ENCODE measurements at places on chromosomes 2 and 18.

- no peak for DNase-seq
Observed at GRCh38 chr2:15527074-15527739, 33.9 kb downstream of the NBAS start.

GRCh38 chr2:2899826-2900225 lies 477.8 kb downstream of the EIPR1 start:
- no peak for DNase-seq

GRCh38 chr2:196422361-196422760 lies 217.2 kb upstream of the CCDC150 start:
- DNase-seq: no peak

GRCh38 chr2:36403675-36404230 lies 48.2 kb downstream of the CRIM1 start:
- peak; percentile 90 for DNase-seq

DNA sequence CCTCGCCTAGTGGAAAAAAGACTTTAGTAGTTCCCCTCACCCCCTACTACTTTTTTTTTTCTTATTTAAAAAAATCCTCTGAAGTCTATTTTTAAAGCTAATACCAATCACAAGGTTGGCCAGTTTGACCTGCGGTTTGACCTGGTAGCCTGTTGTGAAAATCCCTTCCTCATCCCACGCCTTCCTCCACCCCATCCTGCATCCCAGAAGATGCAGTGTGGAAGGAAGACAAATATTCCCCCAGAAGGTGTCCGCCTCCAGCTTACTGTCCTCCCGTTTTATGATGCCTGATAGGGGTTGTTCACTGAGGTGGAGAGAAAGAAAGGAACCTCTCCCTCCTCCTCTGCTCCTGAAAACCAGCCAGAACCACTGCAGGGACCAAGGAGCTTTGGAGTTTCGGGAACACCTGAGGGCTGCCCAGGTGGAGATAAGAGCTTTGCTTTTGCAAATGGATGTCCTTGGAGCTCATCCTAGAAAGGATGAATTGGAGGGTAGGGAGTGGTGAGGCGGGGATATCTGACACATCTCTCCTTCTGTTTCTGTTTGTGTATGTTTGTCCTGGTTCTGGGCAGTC lies 909 bp downstream of the ATP6V1C2 start:
- DNase-seq: no peak

- DNase-seq: no peak
Observed at GRCh38 chr2:64630752-64631151, 23.0 kb downstream of the SERTAD2 start.

DNA sequence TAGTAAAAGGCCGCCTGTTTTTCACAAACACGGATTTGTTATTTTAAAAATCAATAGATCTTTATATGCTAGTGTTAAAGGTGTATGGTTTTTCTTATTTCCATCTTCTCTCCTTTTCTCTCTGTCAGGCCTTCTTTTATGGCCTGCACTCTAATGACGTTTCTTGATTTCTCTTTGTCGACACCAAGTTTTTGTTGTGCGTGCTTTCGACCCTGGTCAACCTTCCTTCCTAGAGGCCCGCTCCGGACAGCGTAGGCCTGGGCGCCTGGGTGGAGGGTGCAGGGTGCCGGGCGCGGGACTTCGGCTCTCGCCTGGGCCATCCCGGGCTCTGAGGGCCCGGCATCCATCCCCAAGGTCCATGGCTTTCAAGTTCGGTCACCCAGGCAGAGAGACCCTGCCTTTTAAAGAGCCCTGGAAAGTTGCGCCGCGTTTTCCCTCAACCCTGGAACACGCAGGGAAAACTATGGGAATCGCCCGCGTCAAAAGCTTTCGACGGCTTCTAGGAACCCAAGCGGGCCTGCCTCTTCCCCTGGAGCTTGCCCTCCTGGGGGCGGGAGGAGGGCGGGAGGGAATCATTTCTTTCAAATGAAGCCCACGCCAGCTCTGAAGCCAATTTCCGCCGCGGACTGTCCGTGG lies 4.1 kb upstream of the SATB2 start:
- DNase-seq: no peak

DNA sequence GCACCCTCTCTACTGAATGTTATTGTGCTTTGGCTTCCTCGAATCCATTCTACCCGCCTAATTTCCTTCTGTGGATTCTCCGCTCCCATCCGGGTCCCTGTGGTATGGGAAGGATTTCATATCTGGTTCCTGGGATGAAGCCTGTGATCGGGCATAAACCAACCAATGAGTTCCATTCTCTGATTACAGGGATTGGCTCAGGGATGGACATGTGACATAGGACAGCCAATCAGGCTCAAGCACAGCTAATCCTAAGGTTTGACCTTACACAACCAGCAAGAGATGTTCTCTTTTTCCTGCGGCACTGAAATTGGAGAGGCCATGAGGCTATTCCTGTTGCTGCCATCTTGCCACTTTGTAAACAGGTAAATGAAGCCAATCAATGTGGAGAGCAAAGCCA lies 168.1 kb upstream of the SMAD2 start:
- no peak for DNase-seq

- DNase-seq: no peak
Observed at GRCh38 chr2:105882341-105882740, 137.6 kb downstream of the NCK2 start.

GRCh38 chr2:160241251-160242137 lies 41.4 kb upstream of the ITGB6 start:
- peak; percentile 93 for DNase-seq

DNA sequence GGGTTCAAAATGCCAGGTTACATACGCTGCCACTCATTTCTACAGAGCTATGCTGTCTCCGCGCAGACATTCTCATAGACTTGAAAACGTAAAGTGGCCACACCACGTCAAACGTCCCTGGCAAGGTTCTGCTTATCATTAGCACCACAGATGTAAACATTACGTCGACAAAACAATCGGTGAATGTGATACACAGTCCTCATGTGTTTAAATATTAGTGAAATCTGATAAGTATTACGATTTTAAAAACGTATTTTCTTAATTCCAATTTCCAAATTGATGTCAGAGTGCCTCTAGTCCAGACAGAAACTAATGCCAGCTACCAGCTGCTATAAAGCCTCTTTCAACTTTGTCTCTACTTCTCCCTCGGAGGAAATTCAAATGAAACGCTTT lies 1.2 kb downstream of the STK17B start:
- peak; percentile 67 for DNase-seq

DNA sequence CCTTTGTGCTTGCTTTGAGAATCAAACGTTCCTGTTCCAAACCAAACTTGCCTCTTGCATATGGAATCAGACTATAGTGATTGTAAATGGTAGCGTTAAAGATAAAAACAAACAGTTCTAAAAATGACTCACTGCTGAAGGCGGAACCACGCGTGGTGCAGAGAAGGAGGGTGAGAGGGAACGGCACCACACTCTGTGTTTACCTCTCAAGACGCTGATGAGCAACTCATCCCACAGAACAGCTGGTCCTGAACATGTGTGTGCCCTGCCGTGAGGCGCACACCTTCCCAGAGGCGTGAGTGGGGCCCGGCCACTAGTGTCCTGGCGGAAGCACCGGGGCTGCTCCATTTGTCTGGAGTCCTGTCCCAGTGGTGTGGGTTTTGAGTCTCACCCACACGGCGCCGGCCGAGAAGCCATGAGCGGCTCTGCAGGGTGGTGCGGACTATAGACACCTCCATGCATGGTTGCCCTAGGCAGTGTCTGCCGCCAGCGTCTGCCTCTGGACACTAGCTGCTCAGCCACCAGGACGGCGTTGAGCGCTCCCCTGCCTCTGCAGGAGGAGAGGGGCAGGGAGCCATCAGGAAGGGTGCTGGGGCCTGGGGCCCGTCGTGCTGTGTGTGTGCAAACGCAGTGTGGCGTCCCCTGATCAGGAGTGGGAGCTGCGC lies 52.1 kb downstream of the NFATC1 start:
- DNase-seq: no peak

DNA sequence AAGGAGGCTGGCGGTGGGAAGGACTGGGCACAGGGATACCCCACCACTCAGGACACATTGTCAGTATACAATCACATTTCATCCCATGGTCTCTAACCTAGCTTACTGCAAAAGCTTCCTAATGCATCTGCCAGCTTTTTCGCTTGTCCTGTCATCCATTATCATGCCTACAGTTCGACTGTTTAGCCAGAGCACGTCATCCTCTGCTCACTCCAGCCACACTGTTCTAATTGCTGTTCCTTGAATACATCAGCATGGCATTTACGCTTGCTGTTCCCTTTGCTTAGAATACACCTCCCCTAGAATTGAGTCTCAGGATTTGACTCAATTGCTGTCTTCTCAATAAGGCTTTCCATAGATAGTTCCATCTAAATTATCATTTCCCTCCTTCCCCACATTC lies 166.3 kb downstream of the CCDC148 start:
- DNase-seq: no peak

GRCh38 chr2:49845671-49846070 lies 691.4 kb upstream of the FSHR start:
- no peak for DNase-seq

DNA sequence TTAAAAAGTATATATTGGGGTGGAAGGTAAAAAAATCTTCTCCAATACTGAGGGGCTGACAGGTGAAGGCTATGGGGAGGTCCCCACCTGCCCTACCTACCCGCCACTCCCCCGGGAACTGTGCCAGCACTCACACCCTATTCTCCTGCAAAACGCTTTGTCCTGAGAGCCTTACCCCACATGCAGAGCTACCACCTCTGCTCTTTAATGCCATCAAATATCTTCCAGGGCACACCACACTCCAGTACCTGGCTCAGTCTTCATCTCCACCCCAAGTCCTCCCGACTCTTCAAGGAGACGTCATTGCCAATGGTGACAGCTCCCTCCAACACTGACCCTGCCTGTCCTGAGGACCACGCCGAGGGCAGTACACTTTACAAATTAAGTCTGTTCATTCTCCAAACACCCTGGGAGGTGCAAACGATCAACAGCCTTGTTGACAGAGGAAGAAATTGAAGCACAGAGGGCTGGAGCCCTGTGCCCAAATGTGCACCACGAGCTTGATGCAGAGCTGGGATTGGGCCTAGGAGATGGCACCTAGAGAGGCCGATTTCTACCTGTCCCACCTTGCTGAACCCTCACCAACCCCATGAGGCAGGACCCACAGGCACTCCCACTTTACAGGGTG lies 6.0 kb upstream of the GPR55 start:
- DNase-seq: no peak

GRCh38 chr2:181326661-181327060 lies 130.5 kb upstream of the ITGA4 start:
- DNase-seq: no peak

- DNase-seq: no peak
Observed at GRCh38 chr2:201955231-201955630, 78.4 kb upstream of the FZD7 start.

DNA sequence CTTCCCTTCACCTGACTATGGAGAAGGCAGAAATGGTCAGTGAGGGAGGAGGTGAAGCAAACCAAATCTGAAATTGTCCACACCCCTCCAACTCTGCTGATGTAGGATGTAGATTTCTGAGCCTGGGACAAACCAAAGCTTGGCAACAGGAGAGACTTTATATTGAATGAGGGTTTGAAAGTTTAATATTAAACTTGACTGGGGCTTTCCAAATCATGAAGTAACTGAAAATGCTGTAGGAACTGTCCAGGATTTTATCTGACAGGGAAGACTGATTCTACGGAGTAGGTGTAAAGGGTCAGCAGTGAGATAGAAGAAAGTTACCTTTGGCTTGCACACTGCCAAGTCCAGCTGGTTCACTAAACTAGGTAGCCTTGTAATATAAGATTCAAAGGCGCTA lies 194.5 kb downstream of the TDRD15 start:
- DNase-seq: no peak

GRCh38 chr18:69490813-69491212 lies 90.1 kb downstream of the DOK6 start:
- DNase-seq: no peak

DNA sequence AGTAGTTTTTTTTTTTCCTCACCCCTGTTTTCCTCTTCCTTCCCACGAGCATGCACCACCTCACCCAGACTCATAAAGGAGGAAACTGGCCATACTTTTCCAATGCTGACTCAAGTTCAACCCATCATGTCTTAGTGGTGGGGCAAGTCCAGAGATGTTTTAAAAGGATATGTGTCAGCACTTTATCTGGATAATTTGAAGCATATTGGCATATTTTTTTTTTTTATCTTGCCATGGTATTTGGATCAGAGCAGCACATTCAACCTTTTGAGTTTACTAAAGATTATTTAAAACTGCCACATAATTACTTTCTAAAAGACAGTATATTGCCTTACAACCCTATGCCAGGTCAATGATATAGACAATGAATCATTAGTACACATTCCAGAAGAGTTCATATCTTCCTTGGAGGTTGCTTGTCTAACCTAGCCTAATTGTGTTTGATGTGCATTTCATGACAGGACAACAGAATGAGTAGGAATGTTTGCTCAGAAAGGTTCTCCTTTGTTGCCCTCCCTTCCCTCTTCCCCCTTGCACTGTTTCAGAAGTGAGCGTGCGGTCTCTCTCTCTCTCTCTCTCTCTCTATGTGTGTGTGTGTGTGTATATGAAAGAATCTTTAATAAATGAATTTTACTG lies 950.7 kb upstream of the FAM98A start:
- peak; percentile 95 for DNase-seq

Data from bronchial epithelial cell (primary cell).